ENCODE measurements at places on chromosomes 7 and 10.

GRCh38 chr10:61842755-61843497, 58.6 kb upstream of the ARID5B start:
- no peak for DNase-seq

DNA sequence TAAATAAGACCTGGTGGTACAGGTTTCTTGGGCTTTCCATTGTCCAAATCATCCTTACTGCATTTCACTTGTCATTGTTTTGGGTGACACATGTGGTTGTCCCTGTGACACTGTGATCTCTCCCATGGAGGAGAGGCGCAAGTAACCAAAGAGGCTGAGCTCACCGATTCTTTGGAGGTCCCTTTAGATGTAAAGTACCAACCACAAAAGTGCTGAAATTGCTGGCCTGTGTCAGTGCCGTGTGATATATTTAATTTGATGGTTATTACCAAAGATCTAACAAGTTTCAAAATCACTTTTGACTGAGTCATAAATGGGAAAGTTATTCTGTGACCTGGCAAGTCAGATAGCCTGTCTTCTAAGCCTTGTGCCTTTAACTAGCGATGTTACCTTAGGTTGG, 19.4 kb downstream of the MCM10 start:
- DNase-seq = no peak

DNA sequence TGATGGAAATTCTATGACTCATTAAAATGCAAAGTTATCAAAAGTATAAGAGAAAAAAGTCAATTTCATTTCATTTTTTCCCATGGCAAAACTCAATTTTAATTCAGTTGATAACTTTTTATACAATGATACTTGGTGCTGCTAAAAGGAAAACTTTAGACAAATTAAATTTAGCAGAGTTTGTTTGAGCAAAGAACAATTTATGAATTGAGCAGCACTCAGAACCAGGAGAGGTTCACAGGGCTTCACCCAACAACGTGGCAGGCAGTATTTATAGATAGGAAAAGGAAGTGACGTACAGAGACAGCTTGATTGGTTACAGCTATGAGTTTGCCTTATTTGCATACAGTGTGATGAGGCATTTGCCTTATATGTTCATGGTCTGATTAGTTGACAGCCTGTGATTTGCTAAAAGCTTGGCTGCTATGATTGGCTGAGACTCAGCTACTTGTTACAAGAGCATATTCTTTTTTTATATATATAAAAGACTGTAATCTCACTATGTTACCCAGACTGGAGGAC, 157.2 kb upstream of the CELF2 start:
- no peak for DNase-seq

DNA sequence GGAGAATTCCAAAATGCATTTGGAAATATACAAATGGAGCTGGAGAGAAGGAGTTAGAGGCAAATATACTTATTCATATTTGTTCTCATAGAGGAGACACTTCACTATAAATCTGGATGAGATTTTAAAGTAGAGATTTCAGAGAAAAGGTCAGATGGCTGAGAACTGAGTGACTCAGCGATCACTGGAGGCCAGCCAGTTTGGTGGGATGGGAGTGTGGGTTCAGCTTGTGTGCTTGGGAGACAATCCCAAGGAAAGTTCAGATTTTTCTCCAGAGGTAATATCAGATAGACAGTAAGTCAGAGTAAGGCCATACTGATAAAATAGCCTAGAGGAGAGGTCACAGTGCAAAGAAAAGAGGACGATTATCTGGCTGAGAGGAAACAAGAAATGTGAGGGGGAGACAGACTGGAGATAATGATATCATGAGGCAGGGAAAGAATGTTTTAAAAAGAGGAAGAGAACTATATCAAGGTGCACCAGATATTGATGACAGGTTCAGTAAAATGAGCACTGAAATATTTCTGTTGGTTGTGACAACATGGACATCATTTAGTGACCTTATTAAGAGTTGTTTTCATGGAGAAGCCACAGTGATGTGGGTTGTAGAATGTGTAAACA, 67.0 kb downstream of the MDFIC start:
- DNase-seq = no peak

- no peak for DNase-seq
Measured at GRCh38 chr10:102757323-102757722, 13.6 kb downstream of the WBP1L start.

DNA sequence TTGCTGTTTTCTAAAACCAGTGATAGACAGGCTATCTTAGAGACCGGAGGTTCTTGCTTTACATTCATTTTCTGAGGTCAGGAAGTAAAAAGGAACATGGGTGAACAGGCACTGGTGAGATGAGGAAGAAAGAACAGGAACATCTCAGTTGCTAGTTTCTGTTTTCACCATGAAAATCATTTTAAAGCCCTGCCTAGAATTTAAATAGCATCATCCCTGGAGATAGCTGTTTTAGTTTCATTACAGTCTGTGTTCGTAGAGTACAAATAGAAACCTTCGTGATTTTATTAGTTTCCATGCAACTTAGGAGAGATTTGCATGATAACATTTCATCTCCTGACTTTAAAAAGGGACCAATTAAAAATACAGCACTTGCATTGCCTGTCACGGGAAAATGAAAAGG, 14.7 kb downstream of the KCNMA1 start:
- DNase-seq = no peak

- DNase-seq = no peak
Measured at GRCh38 chr10:21650353-21650752, 116.3 kb downstream of the MLLT10 start.

DNA sequence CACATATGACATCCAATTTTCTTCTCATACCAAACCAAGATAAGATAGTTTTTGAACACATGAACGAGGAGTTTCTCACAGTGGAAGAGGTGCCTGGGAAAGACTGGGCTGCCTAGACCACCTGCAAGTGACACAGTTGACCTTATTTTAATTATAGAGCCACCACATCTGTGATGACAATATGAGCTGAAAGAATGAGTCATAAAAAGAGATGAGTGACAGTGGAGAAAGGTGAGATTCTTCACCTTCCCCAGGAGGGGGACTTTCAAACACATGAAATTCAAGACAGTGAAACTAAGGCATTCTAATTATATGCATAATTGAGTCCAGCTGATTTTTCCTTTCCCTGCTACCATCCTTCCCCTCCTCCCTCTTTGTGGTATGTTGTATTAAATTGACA, 475.5 kb downstream of the NXPH1 start:
- DNase-seq = no peak

DNA sequence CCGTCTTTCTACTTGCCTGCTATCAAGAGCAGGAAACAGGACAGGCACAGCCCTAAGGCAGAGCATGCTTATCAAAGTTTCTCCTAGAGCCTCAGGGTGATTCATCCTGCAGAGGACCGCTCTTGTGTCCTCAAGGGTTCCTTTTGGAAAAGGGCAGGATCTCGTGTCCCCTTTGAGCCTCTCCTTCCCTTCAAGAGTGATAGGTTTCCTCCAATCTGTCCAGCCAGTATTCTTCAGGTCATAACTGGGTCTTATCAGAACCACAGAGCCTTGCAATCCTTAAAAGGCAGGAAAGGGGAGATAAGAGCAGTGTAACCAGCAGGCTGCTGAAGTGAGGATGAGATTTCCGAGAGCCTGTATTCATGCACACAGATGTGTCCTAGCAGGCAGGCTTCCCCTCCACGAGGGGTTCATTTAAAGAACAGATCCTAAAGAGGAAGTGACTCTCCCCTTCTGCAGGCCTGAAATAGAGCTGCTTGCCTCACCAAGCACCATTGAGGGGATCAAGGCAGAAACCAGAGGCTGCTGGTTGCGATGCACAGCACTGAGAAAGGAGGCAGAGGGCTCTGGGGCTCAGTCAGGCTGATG, 90.5 kb upstream of the SVIL start:
- no peak for DNase-seq

DNA sequence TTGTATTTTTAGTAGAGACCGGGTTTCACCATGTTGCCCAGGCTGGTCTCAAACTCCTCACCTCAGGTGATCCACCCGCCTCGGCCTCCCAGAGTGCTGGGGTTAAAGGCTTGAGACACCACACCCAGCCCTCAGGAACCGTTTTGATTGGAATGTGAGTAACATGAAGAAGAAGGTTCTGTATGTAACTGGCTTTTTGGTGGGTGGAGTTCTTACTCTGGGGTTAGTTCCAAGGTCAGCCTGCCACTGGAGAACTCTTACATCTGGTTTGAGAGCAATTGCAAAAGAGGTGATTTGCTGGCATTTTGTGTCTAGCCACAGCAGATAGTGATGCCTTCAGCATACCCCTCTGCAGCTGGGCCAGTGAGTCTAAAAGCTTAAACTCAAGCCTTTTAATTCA, 457.8 kb upstream of the VSTM2A start:
- no peak for DNase-seq

- no peak for DNase-seq
Measured at GRCh38 chr10:122462533-122463465, 1.4 kb downstream of the HTRA1 start.

DNA sequence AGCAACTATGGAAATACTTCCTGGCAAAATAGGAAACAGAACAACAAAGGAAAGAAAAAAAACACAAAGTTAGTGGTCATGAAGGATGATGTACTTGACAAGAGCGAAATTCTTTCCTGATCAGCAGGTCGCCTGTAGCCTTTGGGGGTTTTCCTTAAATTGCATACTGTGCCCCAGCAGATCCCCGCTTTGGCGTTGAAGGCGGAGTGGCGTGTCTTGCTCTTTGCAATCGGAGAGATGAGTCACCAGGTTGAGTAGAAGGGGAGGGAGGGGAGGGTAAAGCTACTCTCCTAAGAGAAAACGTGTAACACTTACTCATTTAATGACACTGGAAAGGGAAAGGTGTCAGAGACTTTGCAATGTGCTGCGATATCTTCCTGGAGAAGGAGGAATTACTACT, 587.2 kb downstream of the SORCS1 start:
- no peak for DNase-seq

- no peak for DNase-seq
Measured at GRCh38 chr7:130996205-130996832, 262.3 kb upstream of the KLF14 start.

DNA sequence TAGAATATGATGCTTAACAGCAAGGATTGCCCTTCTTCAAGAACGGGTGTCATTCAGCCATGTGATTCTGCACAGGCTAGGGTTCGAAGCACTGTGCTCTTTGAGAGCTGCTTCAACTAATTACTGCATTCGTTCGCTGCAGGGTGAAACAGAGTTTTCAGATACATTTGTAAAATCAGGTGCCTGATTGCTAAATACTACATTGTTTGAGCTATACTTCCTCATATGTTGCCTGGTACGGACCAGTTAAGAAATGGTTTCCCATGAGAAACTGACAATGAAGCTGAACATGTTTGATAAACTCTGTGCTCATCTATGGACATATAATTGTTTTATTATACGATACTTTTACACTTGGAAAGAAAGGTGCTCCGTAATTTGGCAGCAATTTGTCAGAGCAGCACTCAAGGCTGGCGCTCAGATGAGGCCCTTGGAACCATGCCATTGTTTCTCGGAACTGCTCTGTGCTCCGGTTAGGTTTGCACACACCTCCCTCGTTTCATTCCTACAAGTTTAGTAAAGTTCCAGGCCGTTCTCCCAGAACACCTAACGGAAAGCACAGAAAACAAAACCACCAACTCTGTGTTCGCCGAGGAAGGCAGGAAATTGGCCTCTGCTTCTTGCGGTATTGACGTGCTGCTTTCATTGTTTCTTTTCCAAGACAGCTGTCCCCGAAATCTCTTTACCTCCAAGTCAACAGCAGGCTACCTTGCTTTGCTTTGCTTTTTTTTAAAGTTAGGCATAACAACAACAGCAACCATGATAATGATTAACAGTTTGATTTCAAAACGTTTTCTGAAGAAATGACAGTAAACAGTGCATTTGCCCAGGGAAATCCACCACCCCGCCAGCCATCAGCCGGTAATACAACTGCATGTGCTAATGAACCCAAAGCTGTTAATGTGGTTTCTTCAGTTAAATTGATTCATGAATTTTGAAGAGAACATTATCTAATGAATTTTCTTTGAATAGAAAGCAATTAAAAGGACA, 206.9 kb downstream of the EBF3 start:
- no peak for DNase-seq

GRCh38 chr10:34866848-34867247, 51.8 kb upstream of the PARD3 start:
- DNase-seq = no peak

GRCh38 chr7:70193514-70193913, 595.2 kb downstream of the AUTS2 start:
- no peak for DNase-seq

DNA sequence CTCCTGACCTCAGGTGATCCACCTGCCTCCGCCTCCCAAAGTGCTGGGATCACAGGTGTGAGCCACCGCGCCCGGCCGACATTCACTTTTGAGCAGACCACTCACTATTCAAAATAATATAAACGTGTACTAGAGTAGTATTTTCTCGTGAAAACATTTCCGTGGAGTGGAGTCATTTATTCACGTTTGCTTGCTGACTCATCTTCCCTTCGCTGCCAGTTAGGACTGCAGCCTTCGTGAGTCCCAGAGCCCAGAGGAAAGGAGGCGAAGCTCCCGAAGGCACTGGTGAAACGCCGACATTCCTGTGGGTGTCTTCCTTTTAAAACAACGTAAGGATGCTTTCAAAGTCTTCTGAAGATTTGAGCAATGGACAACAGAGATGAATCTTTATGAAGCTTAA, 10.9 kb upstream of the INPP5A start:
- DNase-seq = no peak

Data from C1 segment of cervical spinal cord (tissue), 14 donors.